ENCODE measurements at places on chromosomes 4 and X.

GRCh38 chr4:6390356-6390755 lies 82.1 kb downstream of the PPP2R2C start:
- no peak for DNase-seq

DNA sequence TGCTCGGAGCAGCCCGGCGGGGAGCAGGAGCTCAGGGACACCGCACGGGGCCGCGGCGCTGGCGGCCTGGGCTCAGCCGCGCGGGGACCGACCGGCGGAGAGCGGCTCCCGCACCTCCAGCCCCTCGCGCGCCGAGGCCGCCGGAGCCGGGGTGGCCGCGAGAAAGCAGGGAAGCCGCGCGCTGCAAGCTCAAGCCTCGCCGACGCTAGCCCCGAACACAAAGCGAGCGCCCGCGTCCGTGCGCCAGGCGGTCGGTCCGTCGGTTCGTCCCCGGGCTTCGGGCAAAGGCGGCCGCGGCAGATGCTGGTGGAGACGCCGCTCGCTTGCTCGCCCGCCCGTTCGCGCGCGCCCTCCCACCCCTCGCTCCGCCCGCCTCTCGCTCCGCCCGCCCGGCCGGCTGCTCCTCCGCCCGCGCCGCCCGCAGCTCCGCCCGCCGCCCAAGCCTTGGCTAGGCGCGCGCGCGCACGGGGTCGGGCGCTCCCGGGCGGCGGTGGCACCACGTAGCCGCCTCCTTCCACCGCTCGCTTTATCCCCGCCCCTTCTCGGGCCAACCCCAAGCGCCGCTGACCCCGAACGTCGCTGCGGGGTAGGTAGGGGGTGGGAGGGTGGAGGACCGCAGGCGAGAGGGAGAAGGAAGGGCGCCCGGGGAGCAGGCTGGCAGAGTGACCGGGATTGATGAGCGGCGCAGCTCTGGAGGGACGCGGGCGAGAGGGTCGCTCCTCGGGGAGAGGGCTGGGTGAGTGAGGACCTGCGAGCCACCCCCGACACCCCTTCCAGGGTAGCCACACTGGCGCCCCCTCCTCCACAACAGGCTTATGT lies at the start of gene TSPAN5:
TSS of gene TSPAN5 (minus strand) at position 325 of the 819 bp plus-strand sequence.
- DNase-seq, result peak; percentile 52

- DNase-seq, result no peak
Measured at GRCh38 chr4:42658261-42658660, 1.4 kb upstream of the ATP8A1 start.

DNA sequence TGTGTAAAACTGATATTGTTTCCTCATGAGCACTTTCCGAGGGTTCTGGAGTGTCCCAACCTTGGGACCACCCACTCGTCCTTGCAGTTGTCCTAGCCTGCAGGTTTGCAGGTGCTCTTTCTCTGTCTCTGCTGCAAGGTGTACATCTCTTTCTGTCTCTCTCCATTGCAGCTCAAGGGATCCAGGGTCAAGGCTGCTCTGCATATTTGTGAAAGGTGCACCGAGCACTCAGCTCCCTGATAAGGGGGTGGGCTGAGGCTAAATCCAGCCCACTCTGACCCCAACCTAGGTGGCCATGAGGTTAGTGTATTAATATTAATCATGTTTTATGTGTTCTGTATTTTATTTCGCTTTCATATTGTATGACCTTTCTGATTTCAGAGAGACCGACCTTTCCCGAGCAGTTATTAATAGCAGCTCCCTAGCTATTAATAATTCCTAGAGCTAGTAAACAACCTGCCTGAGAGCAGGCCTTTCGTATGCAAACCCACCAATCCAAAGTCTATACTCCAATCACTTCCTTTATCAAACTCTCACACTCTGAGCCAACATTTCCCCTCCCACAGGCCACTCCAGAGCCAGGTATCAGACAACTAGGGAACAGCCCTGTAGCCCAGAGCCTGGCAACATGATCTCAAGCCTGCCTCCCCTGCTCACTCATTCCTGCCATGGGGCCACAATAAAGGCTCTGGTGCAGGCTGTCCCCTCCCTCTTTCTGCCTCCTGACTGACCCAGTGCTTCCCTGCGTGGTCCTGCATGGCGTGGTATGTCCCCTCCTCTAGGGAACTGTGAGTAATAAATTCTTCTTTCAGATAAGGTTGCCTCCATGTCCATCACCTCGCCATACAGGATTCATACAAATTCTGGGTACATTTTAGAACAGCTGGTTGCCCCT lies 73.9 kb downstream of the SLC2A9 start:
- no peak for DNase-seq

- no peak for DNase-seq
Measured at GRCh38 chr4:17058916-17059741, 160.7 kb upstream of the LDB2 start.

GRCh38 chr4:8643986-8644385 lies 51.4 kb downstream of the CPZ start:
- DNase-seq, result no peak

DNA sequence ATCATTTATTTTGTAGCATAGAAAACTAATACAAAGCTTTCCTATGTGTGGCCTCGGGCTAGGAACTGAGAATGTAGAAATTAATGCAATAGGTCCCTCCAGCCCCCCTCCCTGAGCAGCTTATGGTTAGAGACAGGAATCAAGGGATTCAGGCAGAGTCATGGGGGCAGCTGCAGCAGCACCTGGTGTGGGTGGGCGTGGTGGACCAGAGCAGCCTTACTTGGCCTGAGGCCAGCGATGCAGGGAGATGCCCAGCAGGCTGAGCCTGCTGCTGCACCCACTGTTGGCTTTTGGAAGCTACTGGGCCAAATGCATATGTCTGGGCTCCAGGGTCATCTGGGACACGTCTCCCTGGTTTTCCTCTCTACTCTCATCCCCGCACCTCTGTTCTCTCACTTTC lies 74.0 kb downstream of the STK32B start:
- no peak for DNase-seq

DNA sequence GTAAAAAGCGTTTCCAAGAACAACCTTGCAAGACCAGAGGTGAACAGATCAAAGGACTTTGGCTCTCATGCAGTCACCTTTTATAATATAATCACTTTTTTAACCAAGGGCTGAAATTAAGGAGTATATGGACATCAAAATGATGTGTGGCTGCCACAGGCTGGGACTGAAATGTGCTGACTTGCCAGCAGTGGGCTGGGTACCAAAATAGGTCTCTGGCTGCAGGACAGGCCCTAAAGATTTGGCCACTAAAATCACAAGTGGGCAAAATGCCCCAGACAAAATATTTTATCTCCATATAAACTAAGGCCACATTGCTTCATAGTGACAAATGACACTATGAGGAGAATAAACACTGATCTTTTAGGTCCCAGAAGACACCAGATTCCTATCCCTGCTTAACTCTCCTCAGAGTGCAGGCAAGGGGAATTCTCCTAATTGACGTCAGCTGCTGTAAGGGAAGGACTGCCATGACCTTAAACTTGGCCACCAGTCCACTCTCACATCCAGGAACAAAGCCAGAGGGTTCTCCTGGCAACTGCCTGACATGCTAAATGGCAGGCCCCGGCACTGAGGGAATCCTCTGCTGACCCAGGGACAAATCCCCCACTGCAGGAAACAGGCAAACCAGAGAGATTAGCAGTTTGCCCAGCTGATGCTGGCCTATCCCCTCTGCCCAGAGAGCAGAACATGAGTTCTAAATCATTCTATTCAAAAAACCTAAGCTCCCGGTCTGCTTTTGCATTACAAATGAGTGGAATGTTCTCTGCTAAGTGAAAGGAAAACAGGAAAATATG lies 155.8 kb downstream of the PPP3CA start:
- DNase-seq, result no peak

- DNase-seq, result no peak
Measured at GRCh38 chrX:123085311-123085940, 98.7 kb upstream of the GRIA3 start.

GRCh38 chr4:139922406-139923024 lies 231.5 kb downstream of the MAML3 start:
- peak; percentile 8 for DNase-seq

DNA sequence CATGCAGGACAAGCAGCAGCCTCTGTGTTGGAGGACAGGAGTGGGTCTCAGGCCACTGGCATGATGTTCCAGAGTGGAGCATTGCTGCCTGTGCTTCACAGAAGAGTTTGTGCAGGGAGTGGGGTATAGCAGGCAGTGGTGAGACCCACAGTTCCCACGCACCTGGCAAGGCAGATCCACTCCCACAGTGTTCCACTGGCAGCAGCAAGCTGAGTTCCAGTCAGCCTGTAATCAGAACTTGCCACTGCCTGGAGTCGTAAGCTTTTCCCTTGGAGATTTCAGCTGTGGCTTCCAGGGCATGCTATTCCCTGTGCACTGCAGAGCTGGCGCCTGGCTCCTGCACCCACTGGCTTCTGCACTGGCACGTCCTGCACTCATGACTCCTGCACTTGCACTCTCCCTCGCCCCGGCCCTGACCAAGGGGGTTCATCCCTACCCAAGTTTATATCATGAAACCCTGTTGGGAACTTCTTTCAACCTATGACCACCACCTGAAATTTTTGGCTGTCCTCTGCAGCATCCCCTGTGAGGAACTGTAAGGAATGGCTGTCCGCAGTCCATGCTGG lies 1144.3 kb downstream of the RAPGEF2 start:
- DNase-seq, result no peak

DNA sequence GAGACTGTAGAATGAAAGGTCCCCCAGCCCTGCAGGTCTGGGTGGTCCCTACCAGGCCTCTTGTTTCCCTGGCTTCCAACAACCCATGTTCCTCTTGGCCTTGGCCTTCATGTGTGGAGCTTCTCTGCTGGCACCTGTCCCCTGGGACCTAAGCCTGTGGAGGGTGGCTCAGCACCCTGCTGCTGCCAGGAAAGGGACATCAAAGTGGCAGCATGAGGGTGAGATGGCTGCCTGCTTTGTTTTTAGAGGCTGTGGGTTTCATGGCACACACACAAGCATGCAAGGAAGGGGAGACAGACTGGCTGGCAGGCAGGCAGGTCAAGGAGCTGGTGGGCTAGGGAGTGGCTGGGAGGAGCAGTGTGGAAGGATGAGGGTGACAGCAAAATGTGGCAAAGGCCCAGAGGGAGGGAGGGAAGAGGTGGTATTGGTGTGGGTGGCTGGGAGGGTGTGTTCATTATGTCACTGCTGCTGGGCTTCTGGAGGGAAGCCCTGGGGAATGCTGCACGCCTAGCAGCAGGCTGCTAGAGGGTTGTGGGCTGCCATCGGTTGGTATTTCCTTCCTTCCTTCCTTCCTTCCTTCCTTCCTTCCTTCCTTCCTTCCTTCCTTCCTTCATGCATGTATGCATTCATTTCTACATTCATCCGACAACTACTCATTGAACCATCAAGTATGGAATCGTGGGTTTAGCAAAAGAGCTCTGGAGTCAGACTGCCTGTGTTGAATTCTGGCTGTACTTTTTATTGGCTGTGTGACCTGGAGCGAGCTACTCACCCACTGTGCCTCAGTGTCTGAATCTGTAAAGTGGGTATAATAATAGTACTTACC lies 128.7 kb upstream of the PJA1 start:
- no peak for DNase-seq

- DNase-seq, result peak; percentile 52
Measured at GRCh38 chr4:183987987-183988392, 82.9 kb downstream of the STOX2 start.

GRCh38 chr4:121216461-121216860 lies 52.3 kb upstream of the TNIP3 start:
- no peak for DNase-seq
